Memory B cell (primary cell): ENCODE measurements at places on chromosomes 3 and 15.

DNA sequence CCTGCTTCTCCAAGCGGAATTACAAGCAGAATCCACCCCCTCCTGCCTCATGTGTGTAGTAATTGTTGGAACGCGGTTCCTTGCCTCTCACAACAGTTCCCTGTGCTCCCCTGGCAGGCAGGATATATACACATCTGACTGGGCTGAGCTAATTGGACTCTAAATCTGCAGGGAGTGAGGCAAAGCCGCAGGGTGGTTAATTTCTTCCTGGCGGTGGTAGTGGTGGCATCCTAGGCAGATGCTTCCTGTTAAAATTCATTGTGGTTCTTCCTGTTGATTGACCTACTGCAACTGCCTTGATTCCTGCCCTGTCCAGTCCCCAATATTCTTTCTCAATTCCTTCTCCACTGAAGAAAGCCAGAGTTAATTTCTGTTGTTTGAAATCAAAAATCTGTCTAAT, 202.9 kb upstream of the PROK2 start:
- no peak for DNase-seq

DNA sequence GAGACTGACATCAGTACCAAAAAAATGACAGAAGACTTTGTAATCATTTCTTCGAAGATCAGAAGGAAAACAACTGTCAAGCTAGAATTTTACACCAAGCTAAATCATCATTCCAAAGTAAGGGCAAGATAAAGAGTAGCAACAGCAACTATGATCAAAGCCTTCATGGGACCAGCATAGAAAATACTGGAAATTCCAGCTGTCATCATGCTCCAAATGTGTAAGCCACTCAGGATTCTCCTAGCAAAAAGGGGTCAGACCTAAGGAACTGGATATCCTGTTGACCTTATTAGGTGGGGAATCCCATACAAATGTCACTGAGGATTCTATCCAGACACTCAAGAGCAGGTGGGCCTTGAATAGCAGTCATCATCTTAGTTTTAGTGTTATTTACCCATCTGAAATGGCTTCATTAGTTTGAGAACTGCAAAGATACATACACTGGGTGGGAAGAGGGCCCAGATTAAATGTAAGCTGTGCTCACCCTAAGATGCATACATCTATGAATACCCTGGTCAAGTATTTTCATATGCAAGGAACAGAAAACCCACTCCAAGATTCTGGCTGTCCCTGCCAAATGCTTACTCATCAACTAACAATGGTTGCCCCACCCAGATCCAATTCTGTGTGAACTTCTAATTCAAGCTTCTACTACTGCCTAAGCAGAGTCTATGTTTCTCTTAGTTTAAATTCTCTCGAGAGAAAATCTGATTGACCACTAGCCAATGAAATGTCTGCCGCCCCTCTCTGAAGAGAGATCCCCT, 33.5 kb downstream of the CLDN18 start:
- DNase-seq, result no peak

GRCh38 chr15:40397688-40398412, 7.7 kb upstream of the IVD start:
- no peak for DNase-seq

DNA sequence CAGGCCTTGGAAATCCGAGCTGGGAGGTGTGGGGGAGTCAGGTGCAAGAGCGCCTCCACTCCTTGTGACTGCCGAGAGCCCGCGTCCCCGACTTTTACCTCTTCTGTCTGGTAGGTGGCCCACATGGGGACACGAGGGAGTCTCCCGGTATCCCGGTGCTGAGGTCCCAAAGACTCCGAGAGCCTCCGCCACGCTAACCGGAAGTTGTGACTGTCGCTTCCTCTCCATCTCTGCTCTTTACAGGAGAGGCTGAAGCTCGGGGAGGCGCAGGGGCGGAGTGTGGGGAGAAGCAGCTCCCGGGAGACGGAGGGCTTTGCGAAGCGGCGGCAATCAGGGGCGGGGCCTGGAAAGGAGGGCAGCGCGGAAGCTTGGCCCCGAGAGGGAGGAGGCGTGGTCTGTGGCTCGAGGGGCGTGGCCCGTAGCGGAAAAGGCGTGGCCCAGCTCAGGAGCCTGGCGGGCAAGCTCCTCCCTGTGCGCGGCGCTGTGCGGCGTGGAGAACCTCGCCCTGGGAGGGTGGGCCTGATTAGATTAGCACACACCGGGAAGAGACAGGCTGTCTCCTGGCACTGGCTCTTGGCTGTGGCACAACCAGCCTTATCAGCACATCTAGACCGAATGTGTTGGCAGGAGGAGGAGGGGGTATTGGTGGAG, 143.9 kb downstream of the GABRB3 start:
- no peak for DNase-seq

DNA sequence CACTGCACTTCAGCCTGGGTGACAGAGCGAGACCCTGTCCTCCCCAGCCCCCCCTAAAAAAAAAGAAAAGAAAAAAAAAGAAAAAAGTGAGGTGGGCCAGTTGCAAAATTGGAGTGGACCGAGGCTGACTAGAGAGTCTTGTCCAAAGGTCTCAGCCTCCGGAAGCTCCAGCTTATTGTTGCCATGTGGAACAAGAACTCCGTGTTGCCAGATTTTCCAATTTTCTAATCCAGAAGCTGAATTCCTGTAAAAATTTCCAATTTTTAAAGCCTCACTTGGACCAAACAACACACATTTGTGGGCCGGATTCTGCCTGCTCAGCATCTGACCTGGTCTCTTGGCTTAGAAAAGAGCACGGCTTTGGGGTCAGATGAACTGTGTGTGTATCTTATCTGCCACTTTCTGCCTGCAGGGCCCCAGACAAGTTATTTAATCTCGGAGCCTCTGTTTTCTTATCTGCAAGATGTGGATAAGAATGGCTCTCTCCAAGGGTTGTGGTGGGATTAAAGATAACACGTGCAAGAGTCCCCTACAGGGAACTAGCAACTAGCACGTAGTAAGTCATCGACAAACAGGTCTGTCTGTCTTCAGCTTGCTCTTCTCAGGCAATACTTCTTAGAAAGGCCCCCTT, 73.7 kb upstream of the TLE3 start:
- DNase-seq, result no peak

DNA sequence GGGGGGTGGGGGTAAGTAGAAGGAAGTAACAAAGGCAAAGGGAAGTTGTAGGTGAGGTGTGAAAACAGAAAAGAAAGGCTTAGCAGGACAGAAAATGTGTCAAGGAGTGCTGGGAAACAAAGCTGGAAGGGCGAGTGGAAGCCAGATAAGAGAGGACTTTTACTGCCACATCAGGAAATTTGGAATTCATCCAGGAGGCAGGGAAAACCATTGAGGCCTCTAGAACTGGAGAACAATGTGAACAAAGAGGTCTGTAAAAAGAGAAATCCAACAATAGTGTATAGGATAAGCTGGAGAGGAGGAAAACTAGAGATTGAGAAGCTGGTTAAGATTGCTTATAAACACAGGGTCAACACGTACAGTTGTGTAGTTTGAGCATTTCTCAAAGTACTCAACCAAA, 116.6 kb downstream of the NTRK3 start:
- DNase-seq, result no peak

GRCh38 chr3:194148383-194148782, 12.4 kb downstream of the HES1 start:
- no peak for DNase-seq

- no peak for DNase-seq
Observed at GRCh38 chr3:119560160-119560559, 746 bp upstream of the CD80 start.

DNA sequence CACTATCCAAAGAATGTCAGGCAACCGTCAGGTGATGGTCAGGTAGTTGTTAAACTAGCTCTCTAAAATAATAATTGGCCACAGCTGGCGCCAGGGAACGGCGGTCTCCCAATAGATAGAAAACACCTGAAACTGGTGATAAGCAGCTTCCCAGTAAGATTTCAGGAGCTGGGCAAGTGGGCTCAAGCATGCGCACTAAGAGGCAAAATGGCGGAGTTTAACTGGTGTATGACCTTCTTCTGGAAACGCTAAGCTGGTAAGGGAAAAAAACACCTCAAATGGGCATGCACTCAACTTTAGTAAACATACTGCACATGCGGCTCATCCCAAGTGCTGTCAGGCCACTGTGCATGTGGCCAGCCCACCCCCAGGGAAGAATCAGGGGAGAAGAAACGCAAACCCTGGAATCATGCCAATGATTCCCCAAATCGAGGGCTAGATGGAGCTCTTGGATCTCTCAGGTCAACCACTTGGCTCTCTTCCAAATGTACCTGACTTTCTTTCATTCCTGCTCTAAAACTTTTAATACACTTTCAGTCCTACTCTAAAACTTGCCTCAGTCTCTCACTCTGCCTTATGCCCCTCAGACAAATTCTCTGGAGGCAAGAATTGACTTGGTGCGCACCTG, 195.0 kb downstream of the ZNF621 start:
- DNase-seq, result no peak
